GOT3 (cell line): ENCODE measurements at places on chromosomes 7 and 10.

DNA sequence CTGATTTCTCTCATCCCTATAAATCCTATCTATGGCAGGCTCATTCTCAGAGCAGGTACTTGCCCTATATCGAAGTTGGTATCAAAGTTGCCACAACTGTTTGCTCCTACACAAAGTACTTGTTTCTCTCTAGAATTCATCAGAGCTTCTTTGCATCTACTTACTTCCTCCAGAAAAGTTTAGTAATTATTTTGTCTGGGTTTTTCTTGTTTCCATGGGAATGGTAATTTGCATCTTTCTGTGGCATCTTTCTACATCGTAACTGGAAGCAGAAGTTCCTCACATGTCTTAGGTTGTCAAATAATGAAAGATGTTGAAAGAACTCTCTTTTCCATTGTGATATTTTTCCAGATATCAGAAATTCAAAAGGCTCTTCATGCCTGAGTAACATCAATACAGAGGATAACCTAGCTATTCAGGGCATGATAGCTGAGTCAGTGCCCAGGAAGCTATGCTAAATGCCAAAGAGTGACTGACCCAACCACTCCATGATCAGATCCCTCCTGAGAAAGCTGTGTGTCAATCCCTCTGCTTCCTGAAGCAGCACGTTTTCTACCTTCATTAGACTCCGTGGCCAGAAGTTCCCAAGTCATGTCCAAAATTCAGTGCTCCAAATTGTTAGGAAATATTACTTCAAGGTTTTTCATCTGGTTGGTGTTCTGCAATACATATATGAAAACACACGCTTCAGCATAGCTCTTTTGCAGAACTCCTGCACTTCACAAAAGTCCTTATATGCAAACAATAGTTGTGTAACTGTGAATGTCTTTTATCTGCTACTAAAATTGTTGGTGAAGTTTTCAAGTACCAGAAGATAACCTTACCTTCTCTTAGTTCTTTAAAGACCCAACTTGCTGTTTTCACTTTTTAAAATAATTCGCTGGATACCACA lies 216.5 kb downstream of the VTI1A start:
- DNase-seq = no peak

GRCh38 chr7:134605978-134606923 lies 40.4 kb upstream of the BPGM start:
- DNase-seq = no peak

- DNase-seq = no peak
Measured at GRCh38 chr10:7697426-7697825, 5.7 kb upstream of the ITIH2 start.

DNA sequence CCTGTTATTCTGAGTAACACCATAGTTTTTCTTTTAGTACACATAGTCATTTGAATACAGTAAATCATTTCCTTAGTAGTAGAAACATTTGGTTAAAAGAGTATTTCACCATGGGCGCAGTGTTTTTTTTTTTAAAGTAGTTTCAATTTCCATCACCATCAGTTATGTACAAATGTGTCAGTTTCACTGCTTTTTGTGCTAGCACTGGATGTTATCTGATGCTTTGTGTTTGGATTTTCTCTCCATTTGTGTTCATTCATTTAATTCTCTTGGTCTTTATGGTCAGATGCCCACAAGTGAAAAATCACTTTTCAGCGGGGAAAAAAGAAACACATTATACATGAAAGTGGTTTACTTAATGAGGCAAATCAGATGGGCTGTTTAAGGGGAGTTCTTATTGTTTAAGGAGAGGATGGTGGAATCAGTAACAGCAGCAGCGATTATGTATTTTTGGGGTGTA lies 16.0 kb upstream of the HK1 start:
- no peak for DNase-seq

- no peak for DNase-seq
Measured at GRCh38 chr7:141954334-141954733, 7.6 kb upstream of the CLEC5A start.

- DNase-seq = no peak
Measured at GRCh38 chr7:21651697-21652096, 108.9 kb downstream of the DNAH11 start.

GRCh38 chr10:125631806-125632205 lies 51.2 kb downstream of the TEX36 start:
- DNase-seq = no peak

DNA sequence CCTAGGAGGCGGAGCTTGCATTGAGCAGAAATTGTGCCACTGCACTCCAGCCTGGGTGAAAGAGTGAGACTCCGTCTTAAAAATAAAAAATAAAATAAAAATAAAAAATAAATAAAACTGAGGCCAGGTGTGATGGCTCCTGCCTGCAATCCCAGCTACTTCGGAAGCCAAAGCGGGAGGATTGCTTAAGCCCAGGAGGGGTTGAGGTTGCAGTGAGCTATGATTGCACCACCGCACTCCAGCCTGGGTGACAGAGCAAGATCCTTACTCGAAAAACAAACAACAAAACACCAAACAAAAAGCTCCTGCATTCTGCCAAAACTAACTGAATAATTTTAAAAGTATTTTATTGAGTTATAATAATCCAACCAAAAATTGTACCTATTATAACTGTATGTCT lies 36.2 kb downstream of the AGAP4 start:
- no peak for DNase-seq

GRCh38 chr10:114103284-114103683 lies 59.6 kb downstream of the ADRB1 start:
- no peak for DNase-seq

DNA sequence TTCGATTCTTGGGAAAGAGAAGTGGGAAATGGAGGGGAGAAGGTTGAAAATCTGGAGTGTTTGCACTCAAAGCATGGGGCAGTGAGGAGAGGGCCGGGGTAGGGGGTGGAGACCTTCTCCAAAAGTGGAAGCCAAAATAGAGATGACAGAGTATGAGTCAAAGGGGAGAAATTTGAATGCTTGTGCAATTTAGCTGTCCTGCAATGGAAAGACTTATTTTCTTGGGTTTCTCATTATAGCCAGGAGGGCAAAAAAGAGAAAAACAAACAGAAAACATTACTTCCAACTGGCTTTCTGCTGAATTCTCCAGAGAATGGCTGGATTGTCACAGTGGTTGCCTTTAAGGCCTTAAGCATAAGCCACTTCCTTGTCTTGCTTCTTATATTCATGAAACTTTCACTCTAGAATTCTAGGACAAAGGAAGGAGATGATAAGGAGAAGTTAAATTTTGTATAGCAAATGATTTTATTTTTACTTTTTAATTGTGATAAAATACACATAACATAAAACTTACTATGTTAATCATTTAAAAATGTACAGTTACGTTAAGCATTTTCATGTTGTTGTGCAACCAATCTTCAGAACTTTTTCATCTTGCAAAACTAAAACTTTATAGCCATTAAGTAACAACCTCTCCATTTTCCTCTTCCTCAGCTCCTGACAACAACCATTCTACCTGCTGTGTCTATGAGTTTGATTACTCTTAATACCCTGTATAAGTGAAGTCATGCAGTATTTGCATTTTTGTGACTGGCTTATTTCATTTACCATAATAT lies 100.2 kb downstream of the GPR85 start:
- DNase-seq = no peak

DNA sequence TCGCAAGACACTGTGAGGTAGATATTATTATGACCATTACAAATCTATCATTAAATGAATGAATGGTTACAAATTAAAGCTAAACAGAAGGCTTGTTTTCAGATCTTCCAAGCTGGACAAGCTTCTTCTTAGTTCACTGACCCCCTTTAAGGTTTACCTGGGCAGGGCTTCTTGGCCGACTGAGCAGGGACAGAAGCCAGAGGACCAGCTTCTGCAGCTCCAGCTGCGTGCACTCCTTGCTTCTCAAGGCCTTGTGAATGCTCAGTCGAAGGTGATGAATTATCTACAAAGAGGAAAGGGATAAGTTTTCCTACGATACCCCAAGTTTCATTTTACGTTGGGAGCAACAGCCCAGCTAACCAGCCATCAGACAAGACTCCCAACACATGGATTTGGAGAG lies 9.3 kb downstream of the ZC3HAV1L start:
- no peak for DNase-seq
